LNCaP clone FGC (cell line): ENCODE measurements at places on chromosomes 1 and 21.

- no peak for DNase-seq
These were observed 54.3 kb upstream of the TARBP1 start for GRCh38 chr1:234533034-234533891.

- peak; percentile 6 for DNase-seq
These were observed 8.0 kb upstream of the PLXNA2 start for GRCh38 chr1:208251911-208252835.

DNA sequence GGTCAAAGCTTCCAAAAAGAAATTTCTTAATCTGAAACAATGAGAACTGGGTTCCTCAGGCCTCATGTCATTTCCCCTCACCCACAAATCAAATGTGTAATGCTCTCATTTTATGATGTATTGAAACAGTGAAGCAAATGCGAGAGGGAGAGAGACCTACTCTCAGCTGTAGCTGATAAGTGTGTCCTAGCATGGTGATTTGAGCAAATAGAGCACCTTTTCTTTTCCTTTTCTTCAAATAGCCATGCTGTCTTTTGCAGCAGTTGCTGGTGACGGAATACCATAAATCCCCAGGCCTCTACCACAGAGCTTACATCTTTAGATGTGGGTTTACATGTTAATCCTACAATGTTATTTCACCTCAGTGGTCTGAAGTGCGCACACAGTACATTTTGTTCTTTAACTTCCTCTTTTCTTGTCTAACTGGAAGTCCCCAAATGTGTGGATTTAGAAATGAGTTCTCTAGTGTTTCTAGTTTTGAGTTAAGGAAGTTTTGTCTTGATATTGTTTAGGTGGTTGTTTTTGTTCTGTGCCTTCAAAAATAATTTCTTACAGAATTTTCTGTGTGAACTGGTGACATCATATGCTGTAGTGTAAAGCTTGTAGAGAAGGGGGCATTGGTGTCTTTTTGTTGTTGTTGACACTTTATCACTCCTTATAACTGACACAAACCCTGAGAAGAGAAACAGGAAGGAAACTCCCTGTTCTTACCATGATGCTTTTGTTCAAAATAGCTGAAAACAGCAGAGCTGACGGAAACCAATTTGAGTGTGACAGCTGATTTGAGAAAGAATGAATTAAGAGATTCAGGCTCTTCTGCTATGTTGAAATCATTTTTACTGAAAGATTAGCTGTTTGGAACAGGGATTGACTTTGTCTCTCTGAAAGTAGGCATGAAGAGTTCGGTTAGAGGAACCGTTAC, 12.2 kb downstream of the SMAP2 start:
- no peak for DNase-seq

DNA sequence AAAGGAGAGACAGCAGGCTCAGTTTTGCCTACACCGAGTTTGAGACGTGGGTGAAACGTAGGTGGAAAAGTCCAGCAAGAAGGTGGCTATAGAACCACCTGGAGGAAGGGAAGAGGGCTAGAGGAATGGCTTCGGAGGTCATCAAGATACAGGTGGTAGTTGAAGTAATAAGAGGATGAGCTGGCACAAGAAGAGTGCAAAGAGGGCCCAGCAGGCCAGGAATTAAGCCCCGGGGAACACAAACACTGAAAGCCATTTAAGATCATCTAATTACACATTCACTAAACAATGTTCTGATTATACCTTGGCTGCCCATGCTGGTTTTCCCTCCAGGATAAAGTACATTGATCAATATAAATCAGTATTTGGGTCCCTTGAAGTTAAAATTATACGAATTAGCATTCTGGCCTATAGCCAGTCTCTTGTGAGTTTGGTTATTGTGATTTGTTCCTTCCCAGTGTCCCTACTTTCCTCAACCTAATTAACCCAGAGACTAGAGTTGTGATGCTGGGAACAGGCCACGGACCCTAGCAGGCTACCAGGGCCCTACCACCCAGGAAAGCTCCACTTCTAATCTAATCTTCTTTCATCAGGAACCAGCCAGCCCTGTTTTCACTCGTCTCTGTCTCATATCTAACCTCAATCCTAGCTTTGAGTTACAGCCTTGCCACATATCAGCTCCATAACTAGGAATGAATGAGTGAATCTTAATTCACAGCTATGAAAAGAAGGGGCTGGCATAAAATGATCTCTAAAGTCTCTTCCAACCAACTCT, 26.4 kb upstream of the PPP1R15B start:
- DNase-seq = no peak

GRCh38 chr1:207276465-207276864, 45.0 kb upstream of the CD55 start:
- DNase-seq = no peak

GRCh38 chr1:206514813-206515387, 7.6 kb downstream of the RASSF5 start:
- DNase-seq = no peak

DNA sequence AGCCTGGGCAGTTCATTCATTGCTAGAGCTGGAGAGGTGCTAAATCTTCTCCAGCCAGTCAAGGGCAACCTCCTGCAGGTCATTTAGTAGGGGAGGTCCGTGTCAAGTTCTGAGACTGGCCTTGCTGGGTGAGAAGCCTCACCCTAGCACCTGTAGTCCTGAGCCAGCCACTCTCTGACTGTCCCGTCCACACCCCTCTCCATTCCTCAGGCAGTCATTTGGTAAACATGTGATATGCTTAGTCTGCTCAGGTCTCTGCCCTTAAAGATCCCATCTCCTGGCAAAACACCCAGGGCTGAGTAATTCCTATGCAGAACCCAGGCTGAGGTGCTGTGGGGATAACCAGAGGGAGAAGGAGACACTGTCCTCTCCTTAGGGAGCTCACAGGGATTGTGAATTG, 13.7 kb upstream of the IGFN1 start:
- DNase-seq = no peak

DNA sequence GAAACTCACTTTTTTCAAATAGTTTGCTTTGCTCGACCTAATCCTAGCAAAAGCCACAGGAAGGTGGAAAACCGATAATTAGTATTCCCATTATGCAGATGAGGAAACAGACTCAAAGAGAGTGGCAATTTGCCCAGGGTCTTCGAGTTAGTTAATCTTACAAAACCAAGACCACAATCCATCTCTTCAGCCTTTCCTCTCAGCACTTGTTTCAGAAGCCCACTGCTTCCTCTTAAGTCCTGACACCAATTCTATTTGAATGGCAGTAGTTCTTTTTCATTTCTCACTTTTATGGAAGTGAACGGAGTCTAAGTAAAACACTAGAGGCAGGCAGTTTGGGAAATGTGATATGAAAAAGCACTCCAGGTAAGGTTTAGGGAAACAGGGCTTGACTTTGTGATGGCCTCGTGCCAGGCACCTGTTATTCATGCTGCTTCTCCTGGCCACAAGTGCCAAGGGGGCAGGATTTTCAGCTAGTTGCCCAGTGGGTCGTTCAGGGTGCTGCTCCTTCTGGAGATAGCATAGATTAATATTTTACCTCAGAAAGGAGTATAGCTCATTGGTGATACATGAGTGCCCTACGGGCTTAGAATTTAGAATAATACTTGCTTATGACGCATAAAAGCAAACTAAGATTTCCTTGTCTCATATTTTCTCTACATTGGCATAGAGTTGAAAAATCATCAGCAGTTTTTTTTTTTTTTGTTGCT, 76.6 kb upstream of the NRIP1 start:
- no peak for DNase-seq

DNA sequence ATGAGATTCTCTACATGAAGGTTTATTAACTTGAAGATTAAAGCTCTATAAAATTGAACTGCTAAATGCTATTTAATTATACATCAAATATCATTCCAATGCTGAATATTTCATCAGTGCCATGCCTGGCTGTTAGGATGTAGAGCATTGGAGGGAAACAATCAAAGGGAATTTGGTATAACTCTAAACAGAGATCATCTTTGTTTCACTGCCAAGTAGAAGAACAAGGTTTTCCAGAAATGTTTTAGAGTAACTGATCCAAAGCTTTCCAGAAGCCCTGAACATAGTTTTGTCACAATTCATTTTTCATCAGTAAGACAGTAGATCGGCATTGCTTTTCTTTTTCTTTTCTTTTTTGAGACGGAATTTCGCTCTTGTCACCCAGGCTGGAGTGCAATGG, 5.9 kb upstream of the DSTYK start:
- DNase-seq = no peak

DNA sequence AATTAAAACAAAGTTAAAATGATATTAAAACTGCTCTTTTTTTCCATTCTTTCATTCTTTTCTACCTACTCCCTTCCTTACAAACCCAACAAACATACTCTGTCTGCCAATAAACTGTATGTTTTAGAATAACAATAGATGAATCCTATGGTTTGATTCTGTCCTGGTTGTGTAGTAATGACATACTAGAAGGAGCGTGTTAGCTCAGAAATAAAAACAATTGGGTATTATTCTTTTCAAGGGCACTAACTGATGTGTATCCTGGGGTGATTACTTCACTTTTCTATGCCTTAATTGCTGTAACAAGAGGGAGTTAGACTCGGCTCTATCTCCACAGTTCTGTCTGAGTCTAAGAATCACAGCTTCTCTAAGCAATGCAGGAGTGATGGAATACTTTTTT, 194.4 kb downstream of the GIPC2 start:
- no peak for DNase-seq

- DNase-seq = no peak
These were observed 24.3 kb upstream of the SLC19A2 start for GRCh38 chr1:169510060-169510459.

DNA sequence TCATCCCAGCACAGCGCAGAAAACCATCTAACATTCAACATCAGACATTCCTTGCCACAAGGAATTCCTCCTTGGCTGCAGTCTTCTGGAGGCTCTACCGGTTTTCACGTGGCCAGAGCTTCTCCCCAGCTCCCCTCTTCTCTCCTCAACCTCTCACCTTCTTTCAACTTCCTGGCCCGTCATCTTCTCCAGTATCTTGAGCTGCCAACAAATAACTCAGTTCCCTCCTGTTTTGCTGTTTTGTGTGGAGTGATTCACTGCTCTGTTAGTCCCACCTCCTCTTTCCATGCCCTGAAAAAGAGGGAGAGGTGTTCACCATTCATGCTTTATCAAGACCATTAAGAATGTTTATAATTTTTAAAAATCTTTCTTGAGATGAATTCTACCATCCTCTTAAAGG, 32.6 kb downstream of the PIGM start:
- no peak for DNase-seq

- DNase-seq = no peak
These were observed 324.1 kb downstream of the BARHL2 start for GRCh38 chr1:90393025-90393424.

GRCh38 chr1:25503551-25504426, 39.6 kb upstream of the LDLRAP1 start:
- no peak for DNase-seq

- no peak for DNase-seq
These were observed 126.9 kb upstream of the LMO4 start for GRCh38 chr1:87201768-87202167.

DNA sequence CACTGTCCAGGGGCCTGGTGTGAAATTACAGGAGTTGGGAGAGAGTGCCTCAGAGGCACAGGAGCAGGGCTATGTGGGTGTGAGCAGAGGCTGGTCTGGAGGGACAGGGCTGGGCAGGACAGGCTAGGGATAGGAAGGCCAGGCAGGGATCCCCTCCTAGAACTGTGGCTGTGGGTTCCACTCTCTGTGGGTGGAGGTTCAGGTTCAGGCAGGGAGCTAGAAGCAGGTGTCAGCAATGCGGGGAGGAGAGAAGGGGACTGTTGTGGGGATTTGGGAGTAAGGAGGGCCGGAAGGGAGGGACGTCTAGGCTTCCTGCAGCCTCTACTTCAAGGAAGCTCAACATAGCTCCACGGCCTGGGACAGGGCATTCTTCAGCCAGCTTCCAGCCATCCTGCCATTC, 8.3 kb upstream of the GPR61 start:
- DNase-seq = no peak

GRCh38 chr21:44415073-44416025, 40.0 kb upstream of the LRRC3 start:
- DNase-seq = no peak

- DNase-seq = no peak
These were observed 2.0 kb upstream of the ATF3 start for GRCh38 chr1:212606395-212607205.

DNA sequence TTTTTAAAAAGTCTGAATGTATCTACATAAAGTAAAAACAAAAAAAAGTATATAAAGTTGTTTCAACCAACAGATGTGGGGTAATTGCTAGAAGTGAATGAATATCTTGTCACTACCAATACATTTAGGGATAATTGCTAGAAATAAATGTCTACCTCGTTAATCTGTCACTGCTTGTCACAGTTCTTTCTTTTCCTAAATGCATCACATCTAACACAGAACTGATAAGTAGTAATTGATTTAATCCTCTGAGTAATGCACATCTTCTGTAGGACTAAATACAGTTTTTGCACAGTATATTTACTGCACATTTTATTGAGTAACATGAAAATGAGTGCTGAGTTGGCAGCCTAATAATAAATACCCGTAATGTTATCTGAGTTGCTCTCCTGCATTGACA, 72.2 kb downstream of the SUSD4 start:
- DNase-seq = no peak

DNA sequence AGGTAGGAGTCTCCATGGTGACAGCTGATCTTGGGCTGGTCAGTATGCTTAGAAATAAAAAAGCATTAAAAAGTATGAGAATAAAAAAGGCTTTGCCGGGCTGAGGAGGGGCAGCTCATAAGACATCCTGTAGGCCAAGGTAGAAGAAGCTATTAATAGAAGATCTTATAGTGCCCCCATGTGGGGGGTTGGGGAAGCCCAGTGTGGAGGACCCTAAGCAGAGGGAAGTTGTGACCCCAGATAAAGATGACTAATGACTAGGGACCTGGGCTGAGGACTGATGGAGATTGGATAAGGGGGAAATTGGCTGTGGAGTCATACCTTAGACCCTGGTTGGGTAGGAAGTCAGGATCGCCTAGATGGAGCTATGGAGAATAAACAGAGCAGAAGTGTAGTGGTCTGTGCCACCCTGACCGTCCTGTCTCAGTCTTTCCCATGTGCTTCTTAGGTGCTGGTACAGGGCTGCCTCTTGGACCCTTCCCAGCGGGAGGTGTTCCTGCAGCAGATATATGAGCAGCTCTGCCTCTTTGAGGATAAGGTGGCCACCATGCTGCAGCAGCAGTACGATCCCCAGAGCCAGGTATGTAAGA, 25.0 kb downstream of the SZT2 start:
- no peak for DNase-seq
